ENCODE measurements at places on chromosomes 12 and 14. TPM values are rescaled to one million over a fixed set of nuclear protein-coding genes. Genes with fewer than 3 reads are reported as not detected.

The GOLGA3 gene
- total RNA-seq: 94.9 TPM

The ANO2 gene
- total RNA-seq: not detected

The OTOGL gene
- total RNA-seq: not detected

The PPM1H gene
- total RNA-seq: 0.49 TPM

The LRTM2 gene
- not detected for total RNA-seq

- H3K27me3 ChIP-seq: no peaks in the 10 kb centered on the region
- no peak overlapping the region for H3K4me3 ChIP-seq
- no peak for DNase-seq
- no peak overlapping the region for H3K27ac ChIP-seq
- H3K4me1 ChIP-seq: no peaks in the 10 kb centered on the region
These were observed 25.9 kb downstream of the DUSP6 start for GRCh38 chr12:89326239-89327040.

DNA sequence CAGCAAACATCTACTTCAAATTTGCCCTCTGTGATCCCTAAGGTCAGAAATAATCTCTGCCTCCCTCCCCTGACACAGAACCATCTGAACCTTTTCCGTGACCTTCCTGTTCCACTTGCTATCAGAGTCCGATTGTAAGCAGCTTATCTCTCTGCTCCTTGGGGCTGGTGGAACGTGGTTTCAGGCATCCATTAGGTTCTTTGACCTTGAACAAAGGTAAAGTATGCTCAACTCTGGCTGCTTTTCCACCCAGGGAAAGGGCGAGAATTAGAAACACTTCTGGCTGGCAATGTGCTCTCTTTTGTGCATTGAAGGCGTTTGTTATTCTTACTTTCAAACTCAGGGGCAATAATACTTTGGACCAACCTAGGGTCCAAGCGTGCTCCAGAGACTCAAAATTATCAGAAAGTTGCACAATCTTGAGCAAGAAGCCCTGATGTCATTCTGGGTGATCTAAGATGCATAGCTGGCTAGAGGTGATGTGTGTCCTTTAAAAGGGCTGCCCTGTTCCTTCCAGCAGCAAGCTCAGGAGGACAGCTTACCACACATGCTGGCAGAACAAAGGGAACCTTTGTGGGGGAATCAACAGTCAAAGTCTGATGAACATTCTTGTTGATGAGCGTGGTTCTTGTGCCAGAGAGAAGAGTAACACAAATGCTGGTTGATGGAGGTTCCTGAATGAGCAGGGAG lies 29.8 kb downstream of the ADGRD1 start:
- no peak for DNase-seq
- H3K4me1 ChIP-seq: no peaks in the 10 kb centered on the region
- no peak overlapping the region for H3K27ac ChIP-seq
- peaks cover 78% of the 10 kb centered on the region for H3K27me3 ChIP-seq

DNA sequence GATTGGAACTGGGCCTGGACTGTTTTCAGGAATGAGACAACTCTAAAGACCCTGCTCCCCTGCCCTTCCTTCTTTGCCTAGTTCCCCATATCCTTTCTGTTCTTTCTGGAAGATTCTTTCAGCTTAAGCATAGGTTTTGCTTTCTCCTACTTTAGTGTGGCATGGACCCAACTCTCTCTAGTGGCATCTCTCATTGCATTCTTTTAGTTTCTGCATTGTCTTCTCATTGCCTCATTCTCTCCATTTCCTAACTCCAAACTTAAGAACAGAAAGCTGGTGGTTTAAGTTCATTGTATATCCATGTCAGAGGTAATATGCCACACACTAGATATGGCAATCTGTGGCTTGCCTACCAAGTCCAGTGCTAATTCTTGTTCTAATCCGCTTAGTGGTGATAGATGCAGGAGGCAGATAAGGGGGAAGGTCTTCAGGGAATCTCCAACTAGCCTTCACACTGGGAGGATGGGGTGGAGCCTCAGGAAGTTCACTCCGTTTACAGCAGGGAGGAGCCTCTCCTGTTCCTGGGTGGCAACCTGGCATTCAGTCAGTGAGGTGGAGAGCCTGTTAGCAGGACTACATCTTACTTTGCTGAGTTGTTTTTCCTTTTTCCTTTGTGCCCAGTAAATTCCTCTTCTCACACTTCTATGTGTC lies 165.1 kb upstream of the LMNTD1 start:
- H3K36me3 ChIP-seq: no peaks in the 10 kb centered on the region
- peaks cover 19% of the 10 kb centered on the region for H3K4me1 ChIP-seq
- H3K27ac ChIP-seq: no peak overlapping the region
- H3K4me3 ChIP-seq: no peak overlapping the region

GRCh38 chr12:103903993-103904392 lies 26.2 kb upstream of the HSP90B1 start:
- no peaks in the 10 kb centered on the region for H3K36me3 ChIP-seq
- H3K4me1 ChIP-seq: peaks cover 8% of the 10 kb centered on the region
- H3K4me3 ChIP-seq: no peak overlapping the region
- H3K27me3 ChIP-seq: peaks cover 12% of the 10 kb centered on the region
- no peak for DNase-seq

DNA sequence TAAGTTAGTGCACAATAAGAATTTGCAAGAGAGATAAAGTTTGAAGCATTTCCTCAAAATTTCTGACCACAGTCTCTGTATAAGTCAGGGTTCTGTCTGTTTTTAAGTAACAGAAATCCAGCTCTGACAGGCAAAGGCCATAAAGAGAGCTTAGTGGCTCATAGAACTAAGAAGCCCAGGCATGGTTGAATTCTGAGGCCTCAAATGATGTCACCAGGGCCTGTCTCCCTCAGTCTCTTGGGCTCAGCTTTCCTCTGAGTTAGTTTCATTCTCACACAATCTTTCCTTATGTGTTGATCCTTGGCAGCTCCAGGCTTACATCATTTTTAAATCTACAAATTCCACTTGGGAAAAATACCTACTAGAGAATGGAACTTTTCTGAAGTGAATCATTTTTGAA lies 173.4 kb upstream of the ATP2B1 start:
- no peak overlapping the region for H3K4me3 ChIP-seq
- DNase-seq: no peak
- H3K27ac ChIP-seq: no peak overlapping the region
- H3K4me1 ChIP-seq: no peaks in the 10 kb centered on the region

DNA sequence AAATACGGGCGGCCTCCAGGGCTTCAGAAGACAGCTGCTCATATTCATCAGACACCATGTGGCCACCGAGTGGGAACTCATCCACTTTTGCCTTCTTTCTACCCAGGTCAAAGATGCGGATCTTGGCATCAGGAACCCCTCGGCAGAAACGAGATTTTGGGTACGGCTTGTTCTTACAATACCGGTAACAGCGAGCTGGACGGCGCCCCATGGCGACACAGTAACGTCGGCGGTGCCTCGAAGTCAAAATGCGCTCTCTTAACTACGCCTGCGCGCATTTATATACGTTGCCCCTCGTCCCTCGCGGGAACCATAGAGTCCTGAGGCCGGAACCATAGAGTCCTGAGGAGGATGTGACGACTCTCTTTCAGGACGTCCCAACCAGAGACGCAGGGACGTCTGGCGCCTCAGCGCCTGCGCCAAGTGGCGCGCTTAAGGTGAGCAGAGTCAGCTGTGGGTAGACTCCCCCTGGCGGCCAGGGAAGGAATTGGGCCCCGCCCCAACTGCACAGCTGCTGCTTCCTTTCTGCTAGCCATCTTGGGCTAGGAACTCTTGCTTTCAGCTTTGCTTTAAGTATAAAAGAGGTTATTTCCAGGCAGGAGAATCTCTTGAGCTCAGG lies at the start of gene RPL10L:
TSS of gene RPL10L (minus strand) at position 256 of the 619 bp plus-strand sequence. CDS start at position 211, 45 bp downstream.
- no peaks in the 10 kb centered on the region for H3K27me3 ChIP-seq
- no peak for DNase-seq
- H3K4me1 ChIP-seq: no peaks in the 10 kb centered on the region
- no peaks in the 10 kb centered on the region for H3K36me3 ChIP-seq
- no peak within 1 kb of the TSS for H3K27ac ChIP-seq
- no peak within 1 kb of the TSS for H3K4me3 ChIP-seq

DNA sequence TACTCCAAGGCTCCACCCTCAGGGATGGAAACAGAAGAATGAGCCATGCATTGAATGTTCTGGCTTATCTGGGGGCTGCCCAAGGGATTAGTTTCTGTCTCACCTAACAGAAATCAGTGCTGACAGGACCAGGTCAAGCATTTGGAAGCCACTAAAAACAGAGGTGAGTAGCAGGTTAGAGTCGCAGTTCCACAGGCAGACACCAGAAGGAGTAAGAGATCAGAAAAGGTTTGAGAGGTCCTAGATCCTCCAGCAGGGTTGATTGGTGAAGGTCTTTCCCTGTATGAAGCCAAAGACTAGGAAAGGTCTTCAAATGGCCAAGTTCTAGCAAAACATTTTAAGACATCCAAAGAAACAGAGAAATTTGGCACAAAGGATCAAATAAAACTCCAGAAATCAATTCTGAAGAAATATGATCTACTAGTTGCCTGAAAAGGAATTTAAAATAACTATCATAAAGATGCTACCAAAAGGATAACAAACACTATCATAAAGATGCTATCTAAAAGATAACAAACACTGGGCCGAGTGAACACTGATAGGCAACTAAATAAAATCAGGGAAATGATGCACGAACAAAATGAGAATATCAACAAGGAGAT lies 19.5 kb upstream of the TTC9 start:
- no peak overlapping the region for H3K4me3 ChIP-seq
- DNase-seq: peak; percentile 71
- no peaks in the 10 kb centered on the region for H3K4me1 ChIP-seq

GRCh38 chr12:45216983-45217485 lies 1.1 kb downstream of the ANO6 start:
- peak overlapping the region; percentile 99 for H3K27ac ChIP-seq
- H3K27me3 ChIP-seq: no peaks in the 10 kb centered on the region
- peak overlapping the region; percentile 89 for H3K4me3 ChIP-seq
- H3K36me3 ChIP-seq: peaks cover 10% of the 10 kb centered on the region
- peaks cover 29% of the 10 kb centered on the region for H3K4me1 ChIP-seq

GRCh38 chr14:75204116-75204515 lies 27.7 kb upstream of the TMED10 start:
- no peaks in the 10 kb centered on the region for H3K27me3 ChIP-seq
- peak overlapping the region; percentile 41 for H3K4me3 ChIP-seq
- peaks cover 29% of the 10 kb centered on the region for H3K4me1 ChIP-seq
- peak overlapping the region; percentile 85 for H3K27ac ChIP-seq

- no peak overlapping the region for H3K27ac ChIP-seq
- no peak overlapping the region for H3K4me3 ChIP-seq
- no peak for DNase-seq
- no peaks in the 10 kb centered on the region for H3K4me1 ChIP-seq
- no peaks in the 10 kb centered on the region for H3K36me3 ChIP-seq
These were observed 317.6 kb upstream of the FKBP4 start for GRCh38 chr12:2477009-2477766.

- no peak for DNase-seq
- H3K27ac ChIP-seq: no peak overlapping the region
These were observed 251.4 kb upstream of the RGS6 start for GRCh38 chr14:71680736-71681387.

DNA sequence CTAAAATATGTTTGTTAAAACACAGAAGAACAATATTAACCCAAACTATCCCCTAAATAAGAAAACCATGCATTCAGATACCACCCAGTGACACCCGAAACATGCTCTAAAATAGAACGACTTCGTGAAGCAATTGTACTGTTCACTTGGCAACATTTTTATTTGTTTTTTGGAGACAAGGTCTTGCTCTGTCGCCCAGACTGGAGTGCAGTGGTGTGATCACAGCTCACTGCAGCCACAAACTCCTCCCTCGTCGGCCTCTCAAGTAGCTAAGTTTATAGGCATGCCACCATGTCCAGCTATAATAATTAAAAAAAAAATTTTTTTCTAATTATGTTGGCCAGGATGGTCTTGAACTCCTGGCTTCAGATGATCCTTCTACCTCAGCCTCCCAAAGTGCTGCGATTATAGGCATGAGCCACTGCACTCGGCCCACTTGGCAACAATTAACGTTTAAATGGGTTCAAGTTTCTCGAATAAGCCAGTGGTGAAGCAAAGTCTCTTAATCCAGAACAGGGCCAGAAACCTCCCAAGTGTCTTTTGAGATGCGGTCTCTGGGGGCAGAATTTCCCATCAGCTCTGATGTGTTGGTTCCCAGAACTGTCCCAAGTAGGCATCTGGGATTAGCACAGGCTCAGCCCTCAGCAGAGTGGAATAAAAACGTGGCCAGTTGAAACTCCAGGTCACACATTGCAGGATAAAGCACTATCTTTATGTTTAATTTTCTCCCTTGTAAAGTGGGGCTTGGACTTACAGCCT lies 74.5 kb downstream of the TMCC3 start:
- H3K4me3 ChIP-seq: no peak overlapping the region
- no peaks in the 10 kb centered on the region for H3K27me3 ChIP-seq
- H3K4me1 ChIP-seq: no peaks in the 10 kb centered on the region

GRCh38 chr12:115230606-115231005 lies 546.6 kb upstream of the TBX3 start:
- no peak overlapping the region for H3K4me3 ChIP-seq
- no peak for DNase-seq
- no peak overlapping the region for H3K27ac ChIP-seq
- H3K27me3 ChIP-seq: no peaks in the 10 kb centered on the region
- no peaks in the 10 kb centered on the region for H3K36me3 ChIP-seq

DNA sequence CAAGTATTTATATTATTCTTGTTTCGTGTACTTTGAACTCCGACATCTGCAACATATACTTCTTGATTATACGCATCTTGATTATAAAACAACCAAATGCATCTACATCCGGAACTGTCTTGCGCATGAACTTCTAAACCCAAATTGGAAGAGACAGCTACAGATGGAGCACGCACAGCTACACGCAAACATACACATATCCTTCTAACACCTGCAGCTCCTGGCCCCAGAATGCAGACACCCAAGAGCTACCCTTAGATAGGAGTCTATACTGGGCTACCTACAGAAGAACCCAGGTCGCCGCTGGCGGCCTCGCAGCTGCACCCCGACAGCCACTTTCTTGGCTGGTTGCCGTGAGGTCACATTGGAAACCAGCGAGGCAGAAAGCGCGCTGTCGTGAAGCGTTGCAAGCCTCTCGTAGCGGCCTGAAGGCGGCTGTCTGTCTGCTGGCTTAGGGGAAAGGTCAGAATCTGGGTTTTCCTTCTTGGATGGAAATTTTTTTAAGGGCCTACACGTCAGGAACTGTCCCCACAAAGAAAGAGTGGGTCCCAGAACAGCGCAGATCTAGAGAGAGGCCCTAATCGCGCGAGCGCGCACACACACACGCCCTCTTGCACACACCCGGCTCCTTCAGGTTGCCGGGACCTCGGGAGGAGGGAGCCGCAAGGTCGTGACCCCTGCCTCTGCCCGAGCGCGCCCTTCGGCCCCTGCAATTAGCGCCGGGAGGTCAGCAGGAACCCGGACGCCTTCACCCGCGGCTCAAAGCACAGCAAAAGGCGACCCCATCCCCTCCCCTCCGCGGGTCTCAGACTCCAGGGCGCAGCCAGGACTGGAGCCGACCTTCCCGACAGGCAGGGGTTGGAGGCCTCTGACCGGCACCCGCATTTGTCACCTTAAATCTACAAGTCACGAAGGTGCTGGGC lies 17.0 kb downstream of the TBX3 start:
- DNase-seq: no peak
- H3K36me3 ChIP-seq: no peaks in the 10 kb centered on the region
- H3K27me3 ChIP-seq: no peaks in the 10 kb centered on the region
- peaks cover 13% of the 10 kb centered on the region for H3K4me1 ChIP-seq

GRCh38 chr12:108734200-108734906 lies 3.0 kb upstream of the CORO1C start:
- peak; percentile 91 for DNase-seq
- peak overlapping the region; percentile 96 for H3K27ac ChIP-seq
- peak overlapping the region; percentile 60 for H3K4me3 ChIP-seq
- peaks cover 30% of the 10 kb centered on the region for H3K4me1 ChIP-seq
- H3K27me3 ChIP-seq: no peaks in the 10 kb centered on the region

Measured in MCF 10A (cell line).